Globus pallidus (tissue), 1 donor: ENCODE measurements at places on chromosomes 4 and X.

DNA sequence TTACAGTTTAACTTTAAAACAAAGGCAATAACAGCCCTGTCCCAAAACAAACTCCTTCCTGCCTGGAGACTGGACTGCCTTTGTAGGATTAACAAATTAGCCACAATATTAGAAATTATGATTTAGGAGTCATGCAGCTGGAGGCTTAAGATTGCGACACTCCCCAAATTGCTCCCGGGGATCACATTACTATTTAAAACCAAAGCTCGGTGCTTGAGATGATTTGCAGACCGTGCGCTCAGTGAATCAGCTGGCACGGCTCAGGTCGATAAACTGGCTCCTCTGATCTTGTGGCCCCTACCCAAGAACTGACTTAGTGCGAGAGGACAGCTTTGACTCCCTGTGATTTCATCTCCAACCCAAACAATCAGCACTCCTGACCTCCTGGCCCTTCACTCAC is 829.3 kb downstream of the NLGN4X start:
- no peak for DNase-seq

GRCh38 chr4:122456231-122457116 is at the start of gene IL2:
Gene IL2, minus strand, starts transcription at chr4:122456725. Its CDS starts 285 bp downstream, at chr4:122456440.
- DNase-seq = no peak

GRCh38 chr4:7785017-7785416 is 154.6 kb downstream of the AFAP1 start:
- DNase-seq = no peak

DNA sequence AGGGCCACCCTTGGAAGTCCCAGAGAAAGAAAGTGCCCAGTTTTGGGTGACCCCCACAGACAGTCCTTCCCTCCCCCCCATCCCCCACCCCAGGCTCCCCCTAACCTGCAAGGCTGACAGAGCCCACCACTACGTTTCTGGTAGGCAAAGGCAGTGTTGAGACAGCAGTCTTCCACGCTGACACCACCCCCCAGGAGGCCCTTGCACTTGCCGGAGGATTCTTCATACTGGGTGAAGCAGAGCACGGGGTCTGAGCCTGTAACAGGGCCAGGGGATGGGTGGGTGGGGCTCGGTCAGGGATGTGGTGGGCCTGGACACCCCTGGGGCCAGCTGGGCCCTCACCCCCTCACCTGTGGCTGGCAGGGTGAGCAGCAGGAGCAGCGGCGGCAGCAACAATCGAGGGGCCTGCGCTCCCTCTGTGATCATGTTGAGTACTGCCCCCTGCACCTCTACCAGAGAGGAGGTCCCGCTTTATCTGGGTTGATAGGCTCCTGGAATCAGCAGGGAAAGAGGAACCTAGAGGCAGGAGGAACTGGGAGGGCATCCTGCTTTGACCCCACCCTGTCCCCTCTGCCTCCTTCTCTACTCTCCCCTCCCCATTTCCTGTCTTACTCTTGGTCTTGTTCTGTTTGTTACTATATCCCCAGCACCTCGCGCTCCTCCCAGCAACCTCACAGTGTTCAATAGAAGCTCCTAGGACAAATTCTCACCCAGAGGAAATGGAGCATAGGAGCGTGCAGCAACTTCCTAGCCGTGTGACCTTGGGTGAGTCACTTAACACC is at the start of gene CFP:
Gene CFP, minus strand, starts transcription at position 512 of the 782 bp plus-strand sequence. Its CDS starts 86 bp downstream, at position 426.
- DNase-seq = no peak

DNA sequence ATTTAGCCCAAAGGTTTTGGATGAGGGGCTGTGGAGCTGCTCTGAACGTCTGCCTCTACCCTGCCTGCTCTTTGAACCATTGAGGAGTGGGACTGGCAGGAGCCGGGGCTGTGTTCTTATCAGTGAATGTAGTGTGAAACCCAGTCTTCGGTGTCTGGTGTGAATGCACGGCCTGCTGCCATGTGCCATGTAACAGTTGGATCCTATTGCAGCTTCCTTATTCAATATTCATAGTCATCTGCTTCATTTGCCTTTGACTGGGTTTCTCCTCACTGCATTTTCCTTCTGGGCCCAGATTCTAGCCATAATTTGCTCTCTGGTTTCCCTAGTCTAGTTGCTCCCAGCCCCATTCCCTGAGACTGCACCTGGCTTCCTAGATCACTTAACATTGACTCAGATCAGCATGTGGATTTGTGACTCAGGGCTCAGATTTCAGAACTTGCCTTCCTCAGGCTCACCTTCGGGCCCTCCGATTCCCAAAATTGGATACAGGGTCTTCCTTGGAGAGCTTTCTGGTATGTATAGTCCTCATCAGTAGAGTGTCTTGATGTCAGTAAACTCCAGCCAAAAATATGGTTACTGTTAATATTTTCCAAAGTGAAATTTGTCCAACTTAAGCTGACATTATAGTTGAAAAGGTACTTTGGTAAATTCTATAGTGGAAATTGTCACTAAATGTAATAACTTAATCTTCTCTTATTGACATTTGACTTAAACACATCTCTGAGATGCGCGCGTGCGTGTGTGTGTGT is 94.0 kb upstream of the DDIT4L start:
- no peak for DNase-seq

DNA sequence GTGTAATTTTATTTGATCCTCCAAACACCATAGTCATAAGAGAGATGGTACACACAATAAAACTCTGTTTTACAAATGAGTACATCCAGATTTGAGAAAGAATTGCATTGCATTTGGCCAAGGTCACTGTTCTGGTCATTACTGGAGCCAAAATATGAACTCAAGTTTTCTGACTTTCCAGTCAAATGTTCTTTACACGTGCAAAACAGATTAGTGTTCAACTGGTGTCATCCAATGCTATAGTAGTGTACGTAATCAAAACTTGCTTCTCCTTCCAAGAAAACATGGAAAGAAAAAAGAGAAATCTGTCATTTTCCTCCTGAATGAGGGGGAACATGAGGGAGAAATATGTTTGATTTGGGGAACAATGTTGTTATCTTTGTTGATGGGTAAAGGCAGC is 291.9 kb downstream of the NAF1 start:
- no peak for DNase-seq

DNA sequence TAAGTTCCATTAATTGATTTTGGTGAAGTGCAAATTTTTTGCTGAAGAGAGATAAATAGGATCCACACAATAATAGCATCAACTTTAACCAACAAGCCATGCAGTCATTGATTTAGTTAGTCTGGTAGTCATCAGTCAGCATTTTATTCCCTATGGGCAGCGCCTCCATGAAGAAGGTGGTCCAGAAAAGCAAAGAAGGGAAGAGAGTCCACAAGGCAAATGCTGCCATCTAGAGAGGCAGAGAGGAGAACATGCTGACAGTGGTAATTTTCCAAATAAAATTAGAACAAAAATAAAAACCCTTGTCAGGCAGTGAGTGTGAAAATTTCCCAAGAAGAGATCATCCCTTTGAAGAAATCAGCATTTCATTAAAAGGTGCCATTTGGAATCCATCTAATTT is 366.7 kb upstream of the FAM241A start:
- DNase-seq = no peak

- no peak for DNase-seq
Observed at GRCh38 chrX:65811558-65812228, 144.2 kb downstream of the MSN start.

- DNase-seq = no peak
Observed at GRCh38 chrX:21723084-21723483, 34.8 kb downstream of the SMPX start.

GRCh38 chr4:186169333-186169944 is 21.9 kb upstream of the CYP4V2 start:
- DNase-seq = no peak

DNA sequence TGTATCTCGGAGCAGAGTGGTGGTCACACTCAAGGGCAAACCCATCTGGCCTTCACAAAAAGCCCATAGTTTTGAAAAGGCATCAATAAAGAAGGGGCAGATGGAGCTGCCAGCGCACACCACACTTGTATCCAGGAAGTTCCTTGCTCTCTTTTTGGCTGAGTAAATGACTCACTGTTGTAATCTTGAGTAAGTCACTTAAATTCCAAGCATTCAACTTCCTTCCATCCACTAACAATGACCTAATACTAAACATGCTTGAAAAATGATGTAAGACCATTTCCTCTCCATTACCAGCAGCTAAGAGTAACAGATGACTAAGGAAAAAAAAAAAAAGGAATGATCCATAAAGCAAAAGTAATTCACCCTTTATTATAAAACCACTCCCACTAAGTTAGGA is 32.4 kb upstream of the MYOZ2 start:
- DNase-seq = no peak

DNA sequence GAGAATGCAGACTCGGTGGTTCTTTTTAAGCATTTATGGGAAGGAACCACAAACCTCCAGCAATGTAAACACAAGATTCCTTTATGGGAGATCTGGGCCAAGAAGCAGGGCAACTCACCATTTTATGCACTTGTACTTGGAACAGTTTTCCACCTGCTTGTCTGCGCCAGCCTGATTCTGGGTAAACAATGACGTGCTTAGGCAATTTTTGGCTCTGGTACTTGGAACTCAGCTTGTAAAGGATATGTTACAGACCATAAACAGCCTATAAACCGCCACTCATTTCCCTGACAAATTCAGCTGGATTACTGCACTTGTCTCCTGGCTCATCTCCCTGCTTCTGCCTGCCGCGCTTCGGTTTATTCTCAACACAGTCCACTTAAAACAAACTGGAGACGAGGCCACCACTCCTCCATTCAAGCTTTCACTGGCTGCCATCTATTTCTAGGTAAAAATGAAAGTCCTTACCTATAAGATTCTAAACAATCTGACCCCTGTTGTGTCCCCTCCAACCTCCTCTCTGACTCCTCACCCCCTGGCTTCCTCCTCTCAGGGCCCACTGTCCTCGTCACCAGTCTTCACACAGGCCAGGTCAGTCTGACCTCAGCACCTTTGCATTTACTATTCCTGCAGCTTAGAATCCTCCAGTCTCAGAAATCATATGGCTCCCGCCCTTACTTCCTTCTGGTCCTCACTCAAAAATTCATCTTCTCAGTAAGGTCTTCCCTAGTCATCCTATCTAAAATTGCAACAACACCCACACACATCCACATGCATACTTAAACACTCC is 205.9 kb upstream of the GALNT7 start:
- no peak for DNase-seq

GRCh38 chr4:70920592-70920991 is 18.4 kb downstream of the MOB1B start:
- no peak for DNase-seq

DNA sequence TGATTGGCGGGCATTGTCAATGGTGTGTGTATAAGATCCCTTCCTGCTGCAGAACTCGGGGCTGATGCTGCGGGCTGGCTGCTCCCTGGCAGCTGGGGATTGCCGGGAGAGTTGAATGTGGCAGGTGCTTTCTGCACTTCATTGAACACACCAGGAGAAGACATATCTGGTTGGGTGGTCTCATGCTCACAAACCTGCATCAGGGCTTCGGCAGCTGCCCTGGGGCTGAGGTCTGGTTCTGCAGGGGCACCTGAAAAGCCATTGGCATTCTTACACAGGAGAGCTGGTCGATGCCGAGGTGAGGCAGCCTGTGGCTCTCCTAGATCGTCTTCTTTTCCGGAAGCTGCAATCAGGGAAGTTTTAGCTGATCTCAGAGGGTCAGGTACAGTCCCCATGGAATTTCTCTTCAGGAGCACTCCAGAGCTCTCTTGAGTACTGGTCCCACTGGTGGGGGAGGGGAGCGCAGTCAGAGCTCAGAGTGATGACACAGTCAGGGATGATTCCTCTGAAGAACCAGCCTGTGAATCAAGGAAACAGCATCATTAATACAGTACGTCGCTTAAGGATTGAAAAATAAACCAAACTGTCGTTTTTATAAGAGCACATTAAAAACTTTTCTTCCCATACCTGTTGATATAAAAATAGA is 57.8 kb downstream of the GPRIN3 start:
- no peak for DNase-seq

- DNase-seq = no peak
Observed at GRCh38 chrX:79444694-79445210, 77.6 kb upstream of the ITM2A start.

DNA sequence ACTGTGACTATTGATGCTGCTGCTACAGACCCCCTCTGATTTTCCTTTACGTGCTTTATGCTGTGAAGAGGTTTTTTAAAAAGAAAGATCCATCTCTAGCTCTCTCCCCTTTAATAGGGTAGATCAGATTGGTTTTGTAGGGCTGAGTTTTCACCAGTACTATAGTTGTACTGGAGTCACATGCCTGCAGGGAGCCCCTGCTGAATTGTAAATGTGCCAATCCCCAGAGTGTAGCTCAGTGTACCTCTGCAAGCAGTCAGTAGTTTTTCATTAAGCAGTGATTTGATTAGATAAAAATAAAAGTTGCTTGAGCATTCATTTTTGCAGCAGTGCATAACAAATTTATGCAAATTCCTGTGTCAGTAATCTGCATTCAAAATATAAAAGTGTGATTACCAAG is 179.2 kb downstream of the IL1RAPL2 start:
- DNase-seq = no peak

DNA sequence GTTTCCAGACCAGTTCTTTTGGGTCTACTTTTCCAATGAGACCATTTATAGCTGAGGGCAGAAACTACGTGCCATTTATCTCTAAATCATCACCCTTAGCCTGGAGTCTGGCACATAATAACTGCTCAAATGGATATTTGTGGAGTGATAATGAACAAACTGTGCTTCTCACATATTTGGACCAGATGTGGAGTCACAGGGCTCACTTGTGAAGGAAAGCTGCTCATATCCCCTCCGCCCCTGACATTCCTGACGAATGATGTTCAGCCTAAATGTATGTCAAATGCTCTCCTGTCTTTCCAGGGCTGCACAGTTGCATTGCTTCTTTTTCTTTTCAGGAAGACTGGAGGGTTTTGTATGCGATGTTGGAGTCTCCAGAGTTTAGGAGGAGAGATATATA is 110.1 kb downstream of the GBA3 start:
- DNase-seq = no peak

DNA sequence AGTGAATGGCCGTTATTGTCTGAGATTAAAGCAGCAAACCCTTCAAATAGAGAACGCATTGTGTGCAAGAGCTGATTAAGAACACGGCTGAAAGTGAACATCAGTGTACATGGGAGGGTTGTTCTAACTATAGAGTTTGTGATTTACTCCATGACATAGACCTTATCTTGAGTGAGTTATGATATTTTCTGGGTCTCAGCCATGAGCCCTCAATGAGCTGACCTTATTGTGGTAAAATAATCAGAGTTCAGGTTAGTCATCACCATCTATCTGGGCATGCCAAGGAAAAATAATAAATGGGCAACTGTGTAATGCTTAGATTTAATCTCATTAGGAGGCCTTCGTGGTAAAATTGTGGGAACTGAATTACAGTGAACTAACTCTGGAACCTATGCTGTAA is 33.2 kb upstream of the CLDN24 start:
- no peak for DNase-seq

- no peak for DNase-seq
Observed at GRCh38 chrX:120560405-120560841, 339 bp downstream of the CUL4B start.
